SIG-M5 (cell line): ENCODE measurements at places on chromosomes 13 and 19.

- no peak for DNase-seq
These were observed 44.0 kb downstream of the KLF2 start for GRCh38 chr19:16368385-16369305.

GRCh38 chr13:49869519-49869918 is 66.6 kb downstream of the SPRYD7 start:
- DNase-seq, result no peak

GRCh38 chr19:31342926-31343325 is 6.3 kb downstream of the TSHZ3 start:
- no peak for DNase-seq

DNA sequence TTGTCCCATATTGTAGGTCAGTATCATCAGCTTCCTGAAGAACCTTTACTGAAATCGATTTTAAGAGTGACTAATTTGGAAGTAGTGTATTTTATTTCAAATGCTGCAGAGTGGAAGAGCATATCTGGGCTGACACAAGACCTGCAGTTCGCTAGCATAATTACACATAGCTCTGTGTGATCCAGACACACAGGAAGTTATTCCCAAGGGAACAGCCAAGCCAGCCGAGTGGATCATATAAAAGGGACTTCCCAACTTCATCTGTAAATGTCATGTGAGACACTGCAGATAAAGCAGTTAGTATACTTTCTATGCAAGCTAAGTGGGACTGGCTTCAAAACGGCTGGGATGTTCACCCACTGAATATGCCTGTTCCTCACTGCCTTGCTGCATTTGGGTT is 760.4 kb downstream of the SLITRK1 start:
- DNase-seq, result no peak

GRCh38 chr19:32908641-32909190 is 39.1 kb upstream of the SLC7A9 start:
- DNase-seq, result no peak

- no peak for DNase-seq
These were observed 131.3 kb downstream of the SUCLA2 start for GRCh38 chr13:47869776-47870175.

GRCh38 chr19:1624458-1624857 is 19.2 kb upstream of the UQCR11 start:
- DNase-seq, result no peak

GRCh38 chr13:77544355-77544754 is 8.8 kb downstream of the SCEL start:
- no peak for DNase-seq

DNA sequence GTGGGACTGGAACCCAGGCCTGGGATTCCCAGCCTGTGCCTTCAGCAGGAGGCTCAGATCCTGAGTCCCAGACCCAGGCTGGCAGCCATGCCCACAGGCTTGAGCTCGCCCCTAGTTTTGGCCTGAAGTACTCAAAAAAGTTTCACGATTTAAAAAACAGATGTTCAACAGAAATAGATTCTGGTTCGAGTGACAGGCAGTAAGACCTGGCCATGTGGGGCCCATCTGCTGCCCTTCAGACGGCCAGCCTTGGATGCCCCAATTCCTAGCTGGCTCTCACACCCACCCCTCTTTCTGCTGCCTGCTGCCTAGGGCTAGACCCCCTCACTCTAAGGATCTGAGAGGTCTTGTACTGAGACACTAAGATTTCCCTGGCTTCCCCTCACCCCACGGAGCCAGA is 2.8 kb upstream of the DMPK start:
- no peak for DNase-seq

GRCh38 chr19:48158210-48158790 is 11.8 kb downstream of the LIG1 start:
- DNase-seq, result no peak

DNA sequence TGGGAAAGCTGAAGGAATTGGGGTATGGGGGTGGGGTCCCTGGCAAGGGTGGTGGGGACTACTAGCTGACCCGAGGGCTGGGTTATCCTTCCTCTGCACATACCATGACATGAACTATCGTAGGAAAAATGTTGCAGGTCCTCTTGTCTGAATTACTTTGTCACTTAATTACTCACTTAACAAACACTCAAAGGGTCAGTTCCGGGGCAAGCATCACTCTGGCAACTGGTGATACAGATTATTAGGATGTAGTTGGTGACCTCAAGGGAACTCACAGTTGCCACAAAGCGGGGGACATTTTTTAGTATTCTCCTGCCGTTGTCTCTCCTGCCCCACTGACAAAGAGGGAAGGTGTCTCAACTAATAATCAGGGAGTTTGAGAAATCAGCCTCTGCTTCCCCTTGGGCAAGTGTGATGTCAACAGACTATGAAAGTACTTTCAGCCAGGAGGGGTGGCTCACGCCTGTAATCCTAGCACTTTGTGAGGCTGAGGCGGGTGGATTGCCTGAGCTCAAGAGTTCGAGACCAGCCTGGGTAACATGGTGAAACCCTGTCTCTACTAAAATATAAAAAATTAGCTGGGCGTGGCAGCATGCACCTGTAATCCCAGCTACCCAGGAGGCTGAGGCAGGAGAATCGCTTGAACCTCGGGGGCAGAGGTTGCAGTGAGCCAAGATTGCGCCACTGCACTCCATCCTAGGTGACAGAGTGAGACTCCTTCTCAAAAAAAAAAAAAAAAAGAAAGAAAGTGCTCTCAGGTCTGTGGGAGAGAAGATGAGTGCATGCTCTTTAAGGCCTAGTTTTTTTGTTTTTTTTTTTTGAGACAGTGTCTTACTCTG is 10.3 kb downstream of the DNAJB1 start:
- no peak for DNase-seq

- DNase-seq, result no peak
These were observed 1370.3 kb upstream of the MIR17HG start for GRCh38 chr13:89977203-89977602.

DNA sequence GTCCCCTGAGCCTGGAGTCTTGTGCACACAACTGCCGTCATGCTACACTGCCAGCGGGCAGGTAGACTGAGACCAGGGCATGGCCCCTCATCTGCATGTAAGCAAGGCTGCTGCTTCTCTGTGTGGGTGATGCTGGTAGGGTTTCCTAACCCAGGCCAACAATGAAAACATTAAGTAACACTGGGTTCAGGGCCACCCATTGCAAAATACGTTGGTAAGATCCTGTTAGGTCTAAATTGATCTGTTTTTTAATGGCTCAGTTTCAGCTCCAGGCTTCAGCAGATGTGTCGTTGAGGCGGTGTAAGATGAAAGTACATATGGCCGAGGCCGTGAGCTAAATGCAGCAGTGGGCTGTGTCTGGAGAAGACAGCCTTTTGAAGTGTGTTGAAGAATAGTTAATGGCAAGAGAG is 383.4 kb downstream of the IRS2 start:
- DNase-seq, result peak; percentile 82

GRCh38 chr19:47740866-47741519 is 4.4 kb upstream of the NOP53 start:
- DNase-seq, result no peak

GRCh38 chr13:86403181-86403580 is 604.0 kb upstream of the SLITRK6 start:
- DNase-seq, result no peak

DNA sequence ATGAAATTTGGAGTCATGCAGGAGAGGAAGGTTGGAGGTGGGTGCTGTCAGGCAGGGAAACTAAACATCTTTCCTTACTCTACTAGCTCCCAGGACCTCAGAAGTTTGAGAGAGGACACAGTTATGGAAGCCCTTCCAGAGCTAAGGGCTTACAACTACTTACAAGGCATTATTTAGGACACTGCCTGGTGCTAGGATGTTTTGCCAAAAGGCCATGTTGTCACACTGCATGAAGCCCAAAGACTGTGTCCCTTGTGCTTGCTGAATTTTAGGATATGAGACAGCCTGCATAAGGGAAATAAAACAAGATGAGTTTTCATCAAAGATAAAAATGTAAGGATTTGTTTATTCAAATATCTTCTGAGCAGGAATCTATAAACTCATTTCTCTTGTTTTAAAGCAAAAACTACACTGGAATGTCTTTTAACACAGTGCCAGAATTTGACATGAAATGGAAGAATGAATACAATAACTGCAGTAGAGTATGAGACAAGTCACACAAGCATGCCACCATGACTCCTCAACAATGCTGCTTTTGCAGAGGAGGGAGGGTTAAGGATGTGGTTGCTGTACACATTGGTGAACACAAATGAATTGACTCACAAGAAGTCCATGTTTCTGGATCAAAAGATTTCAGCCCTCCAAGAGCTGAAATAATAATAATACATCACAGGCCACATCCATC is 258.4 kb downstream of the SPRY2 start:
- DNase-seq, result no peak

- DNase-seq, result no peak
These were observed 34.1 kb upstream of the UQCRFS1 start for GRCh38 chr19:29247051-29247450.

GRCh38 chr19:28324275-28325060 is 888.5 kb downstream of the UQCRFS1 start:
- DNase-seq, result no peak
